Activated CD8-positive, alpha-beta T cell treated with anti-CD3 and anti-CD28 coated beads, Interleukin-2, amount 10 ng/mL, durations not matched to agents 7 days and 5 days (primary cell): ENCODE measurements at places on chromosomes 13 and 19.

DNA sequence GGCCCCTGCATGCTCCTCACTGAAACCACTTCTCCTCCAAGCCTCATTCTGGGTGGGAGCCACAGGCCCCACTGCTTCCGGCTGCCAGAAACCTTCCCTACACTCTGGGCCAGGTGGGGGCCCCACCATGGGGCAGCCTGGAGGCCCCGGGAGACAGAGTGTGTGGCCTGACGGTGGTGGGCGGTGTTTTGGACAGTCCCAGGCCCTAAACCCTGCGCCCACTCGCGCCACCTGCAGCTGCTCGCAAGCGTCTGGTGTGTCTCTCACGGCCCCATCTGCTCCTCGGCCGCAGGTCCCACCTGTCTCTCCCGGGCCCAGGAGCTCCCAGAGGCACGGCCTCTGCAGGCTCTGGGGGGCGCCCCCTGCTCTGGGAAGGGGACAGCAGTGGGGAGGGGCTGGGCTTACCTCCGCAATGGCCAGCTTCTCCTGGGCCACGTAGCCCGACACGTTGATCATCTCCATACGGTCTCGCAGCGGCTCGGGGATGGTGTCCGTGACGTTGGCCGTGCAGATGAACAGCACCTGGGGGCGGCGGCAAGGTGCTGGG is 5.6 kb downstream of the RPL36 start:
- no peak for DNase-seq

DNA sequence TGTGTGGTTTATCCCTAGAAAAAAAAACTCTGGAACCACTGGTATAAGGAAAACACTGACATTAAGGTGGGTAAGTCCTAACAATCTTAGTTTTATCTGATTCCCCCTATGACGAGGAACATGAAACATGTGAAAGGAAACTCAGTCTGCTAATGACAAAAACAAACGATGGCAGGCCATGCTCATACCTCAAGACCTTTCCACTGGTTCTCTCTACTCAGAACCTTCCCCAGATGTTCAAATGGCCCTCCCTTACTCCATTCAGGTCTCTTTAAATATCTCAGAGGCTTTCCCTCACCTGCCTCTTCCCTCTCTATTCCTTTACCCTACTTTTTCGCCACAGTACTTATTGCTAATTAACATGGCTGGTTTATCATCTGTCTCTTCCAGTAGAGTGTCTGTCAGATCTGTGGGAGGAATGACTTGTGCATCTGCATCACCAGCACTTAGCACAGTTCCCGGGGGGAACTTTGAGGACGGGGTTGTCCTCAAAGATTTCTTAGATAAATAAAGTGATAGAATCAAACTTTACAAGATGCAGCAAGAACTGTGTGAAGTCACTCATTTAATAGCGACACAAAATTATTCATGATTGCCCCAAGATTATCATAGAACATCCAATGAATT is 1.5 kb downstream of the TUBGCP3 start:
- DNase-seq, result no peak

DNA sequence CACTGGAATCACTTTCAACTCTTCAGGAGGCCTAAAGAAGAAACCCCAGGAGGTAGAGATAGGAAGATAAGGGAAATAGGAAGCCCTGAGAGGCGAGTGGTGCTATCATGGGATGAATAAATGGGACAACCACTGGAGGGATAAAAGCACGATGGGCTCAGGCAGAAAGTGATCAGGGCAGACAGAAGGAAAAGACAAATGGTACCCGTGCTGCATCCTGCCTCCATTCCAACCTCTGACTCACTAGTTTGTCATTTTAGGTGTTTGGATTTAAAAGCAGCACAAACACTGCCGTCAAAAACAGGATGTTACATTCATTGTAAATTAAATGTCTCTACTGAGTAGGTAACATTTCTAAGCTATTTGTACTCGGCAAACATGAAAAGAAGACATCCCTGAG is 314.3 kb upstream of the HTR2A start:
- DNase-seq, result no peak

DNA sequence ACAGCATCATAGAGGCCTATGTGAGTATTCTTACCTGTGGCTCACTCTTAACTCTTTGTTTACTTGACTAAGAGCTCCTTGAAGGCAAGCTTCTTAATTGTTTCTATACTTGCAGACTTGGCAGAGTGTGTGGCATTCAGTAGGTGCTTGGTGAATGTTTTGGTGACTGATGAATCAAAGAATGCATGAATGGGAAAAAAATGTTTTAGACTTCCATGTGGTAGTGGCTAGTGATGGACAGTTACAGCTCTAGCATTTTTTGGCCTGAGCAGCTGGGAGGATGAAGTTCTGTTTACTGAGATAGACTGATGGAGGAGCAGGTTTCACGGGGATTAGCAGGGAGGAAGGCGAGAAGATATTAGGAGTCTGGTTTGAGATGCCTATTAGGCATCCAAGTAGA is 13.6 kb downstream of the HAS1 start:
- DNase-seq, result no peak

DNA sequence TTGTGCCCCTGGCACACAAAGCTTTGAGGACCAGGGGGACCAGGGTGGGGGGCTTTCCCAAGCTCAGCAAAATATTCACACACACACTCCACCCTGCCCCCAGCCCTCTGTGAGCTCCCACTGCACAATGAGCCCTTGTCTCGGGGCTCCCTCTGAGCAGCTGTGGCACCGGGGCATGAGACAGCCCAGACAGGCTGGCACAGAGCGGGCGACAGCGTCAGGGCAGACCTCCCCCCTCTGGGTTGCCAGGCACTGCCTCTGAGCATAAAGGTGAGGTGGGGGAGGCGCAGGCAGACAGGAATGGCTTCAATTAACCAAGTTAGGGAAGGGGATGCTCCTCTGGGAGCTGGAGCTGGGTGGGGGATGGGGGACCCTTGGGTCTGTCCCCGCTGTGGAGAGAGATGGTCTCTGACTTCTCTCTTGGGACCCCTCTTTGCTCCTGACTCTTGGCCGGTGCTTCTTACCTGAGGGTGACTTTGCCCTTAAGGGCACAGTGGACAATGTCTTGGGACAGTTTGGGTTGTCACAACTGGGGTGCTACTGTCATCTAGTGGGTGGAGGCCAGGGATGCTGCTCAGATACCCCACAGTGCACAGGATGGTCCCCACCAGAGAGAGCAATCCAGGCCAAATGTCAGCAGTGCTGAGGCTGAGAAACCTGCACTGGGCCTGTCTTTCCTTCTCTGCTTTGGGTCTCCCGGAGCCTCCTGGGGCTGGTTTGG is 30.3 kb downstream of the LYL1 start:
- DNase-seq, result no peak

DNA sequence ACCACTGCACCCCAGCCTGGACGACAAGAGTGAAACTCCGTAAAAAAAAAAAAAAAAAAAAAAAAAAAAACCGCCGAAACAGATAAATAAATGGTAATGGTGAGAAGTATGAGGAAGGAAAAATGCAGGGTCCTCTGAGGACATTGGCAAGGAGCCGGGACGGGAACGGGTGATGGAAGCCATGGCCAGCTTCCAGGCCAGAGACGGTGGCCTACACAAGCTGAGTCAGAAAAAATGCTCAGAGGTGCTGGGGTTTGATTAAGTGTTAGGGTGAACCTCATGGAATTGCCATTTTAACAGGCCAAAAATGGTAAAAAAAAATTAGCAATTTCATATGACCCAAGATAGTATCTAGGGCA is 866 bp upstream of the ZSWIM4 start:
- DNase-seq, result no peak

GRCh38 chr19:3679581-3679980 is 20.7 kb downstream of the PIP5K1C start:
- no peak for DNase-seq

DNA sequence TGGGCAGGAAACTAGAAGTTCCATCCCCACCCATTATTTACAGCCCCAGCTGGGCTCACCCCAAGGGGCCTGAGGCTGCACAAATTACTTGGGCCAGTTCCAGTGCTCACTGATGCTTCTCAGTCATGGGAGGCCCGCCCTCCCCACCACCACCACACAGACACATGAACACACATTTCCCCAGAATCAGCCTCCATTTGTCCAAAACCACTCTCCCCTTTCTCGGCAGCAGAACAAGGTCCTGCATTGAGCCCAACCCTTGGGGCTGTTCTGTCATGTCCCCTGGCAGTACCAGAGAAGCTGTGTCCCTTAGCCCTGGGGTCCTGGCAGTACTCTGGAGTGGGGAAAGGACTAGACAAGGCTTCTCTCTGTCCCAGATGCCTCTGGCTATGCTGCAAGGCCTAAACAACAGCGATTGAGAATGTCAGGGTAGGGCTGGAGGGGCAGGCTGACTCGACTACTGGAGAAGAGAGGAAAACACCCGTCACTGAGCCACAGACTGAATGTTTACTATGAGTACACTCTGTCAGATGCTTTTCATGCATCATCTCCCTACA is 21.8 kb downstream of the SAMD4B start:
- DNase-seq, result no peak

- no peak for DNase-seq
Observed at GRCh38 chr13:87207280-87208003, 463.7 kb upstream of the SLITRK5 start.

- no peak for DNase-seq
Observed at GRCh38 chr13:52366291-52366690, 39.7 kb downstream of the THSD1 start.

GRCh38 chr13:103961784-103962183 is 895.6 kb upstream of the SLC10A2 start:
- no peak for DNase-seq

DNA sequence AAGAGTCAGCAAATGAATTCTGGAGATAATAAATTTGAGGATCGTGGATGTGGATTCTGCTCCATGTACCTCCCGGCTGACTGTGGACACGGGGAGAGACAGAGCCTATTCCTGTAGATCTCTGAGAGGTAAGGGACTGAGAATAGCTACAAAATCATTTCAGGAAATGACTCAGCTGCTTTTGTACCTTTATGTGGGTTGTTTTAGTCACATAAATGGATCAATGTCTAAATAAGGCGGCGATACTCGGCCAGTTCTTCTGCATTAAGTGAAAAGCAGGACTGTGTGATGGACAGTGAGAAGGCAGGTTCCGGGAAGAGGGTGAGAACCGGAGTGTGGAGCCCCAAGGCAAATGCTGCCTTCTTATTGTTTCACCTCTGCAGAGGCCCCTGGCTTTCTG is 128.1 kb downstream of the EFNB2 start:
- DNase-seq, result no peak

DNA sequence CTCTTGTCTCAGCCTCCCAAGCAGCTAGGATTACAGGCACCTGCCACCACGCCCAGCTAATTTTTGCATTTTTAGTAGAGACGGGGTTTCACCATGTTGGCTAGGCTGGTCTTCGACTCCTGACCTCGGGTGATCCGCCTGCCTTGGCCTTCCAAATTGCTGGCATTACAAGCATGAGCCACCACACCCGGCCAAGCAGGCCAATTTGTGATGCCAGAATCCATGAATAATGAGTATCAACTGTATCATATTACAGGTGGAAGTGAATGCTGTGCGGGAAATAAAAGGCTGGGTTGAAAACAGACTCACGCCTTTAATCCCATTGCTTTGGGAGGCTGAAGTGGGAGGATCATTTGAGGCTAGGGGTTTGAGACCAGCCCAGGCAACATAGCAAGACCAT is 3.6 kb upstream of the NFILZ start:
- DNase-seq, result no peak

GRCh38 chr13:47008318-47008717 is 111.5 kb upstream of the HTR2A start:
- no peak for DNase-seq

- no peak for DNase-seq
Observed at GRCh38 chr13:105165449-105166125, 1369.9 kb downstream of the EFNB2 start.

GRCh38 chr13:49649244-49649962 is 21.1 kb downstream of the ARL11 start:
- no peak for DNase-seq
